ENCODE measurements at places on chromosomes 7 and 10. TPM values are rescaled to one million over a fixed set of nuclear protein-coding genes. Genes with fewer than 3 reads are reported as not detected.
A peak's percentile ranks its signal among the peaks of the same experiment; 100 is the strongest.

DNA sequence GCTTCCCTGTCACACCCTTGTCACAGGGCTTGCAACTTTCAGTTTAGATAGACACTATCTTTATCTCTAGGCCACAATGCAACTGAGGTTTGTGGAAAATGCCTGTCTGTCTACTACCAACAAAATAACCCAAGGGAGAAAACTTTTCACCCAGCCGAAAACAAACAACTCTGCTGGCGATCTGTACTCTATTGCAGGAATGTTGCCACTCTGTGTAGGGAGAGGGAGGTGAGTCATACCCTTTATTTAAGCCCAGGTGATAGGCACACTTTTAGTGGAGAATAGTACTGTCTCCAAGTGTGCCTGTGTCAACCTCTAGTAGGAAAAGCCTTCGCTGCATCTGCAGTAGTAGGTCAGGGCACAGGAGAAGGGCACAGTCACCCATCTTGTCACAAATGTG lies 108.3 kb downstream of the SLC25A40 start:
- DNase-seq: no peak

DNA sequence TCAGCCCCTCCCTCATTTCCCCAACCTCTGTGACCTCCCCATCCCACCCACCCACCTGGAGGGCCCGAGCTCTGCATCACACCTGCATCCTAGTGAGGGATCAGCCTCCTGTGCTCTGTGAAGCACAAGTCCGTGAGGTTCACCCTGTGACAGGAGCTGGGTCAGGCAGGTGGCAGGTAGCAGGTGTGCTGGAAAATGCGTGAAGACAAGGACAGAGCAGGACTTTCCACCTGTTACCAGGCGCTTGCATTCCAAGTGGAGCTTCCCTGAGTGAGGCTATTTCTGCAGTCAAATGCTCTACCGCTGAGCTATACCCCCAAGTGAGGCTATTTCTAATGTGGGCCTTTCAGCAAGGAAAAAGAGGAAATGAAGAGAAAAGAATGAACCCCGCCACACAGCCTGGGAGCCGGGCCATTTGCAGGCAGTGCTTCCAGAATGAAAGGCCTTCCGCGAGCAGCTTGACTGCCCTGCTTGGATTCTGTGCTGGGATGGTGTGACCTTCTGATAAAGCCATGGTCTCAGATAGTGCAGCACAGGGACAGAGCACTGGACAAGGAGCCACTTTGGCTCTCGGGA lies 13.3 kb upstream of the CPXM2 start:
- no peak for DNase-seq

DNA sequence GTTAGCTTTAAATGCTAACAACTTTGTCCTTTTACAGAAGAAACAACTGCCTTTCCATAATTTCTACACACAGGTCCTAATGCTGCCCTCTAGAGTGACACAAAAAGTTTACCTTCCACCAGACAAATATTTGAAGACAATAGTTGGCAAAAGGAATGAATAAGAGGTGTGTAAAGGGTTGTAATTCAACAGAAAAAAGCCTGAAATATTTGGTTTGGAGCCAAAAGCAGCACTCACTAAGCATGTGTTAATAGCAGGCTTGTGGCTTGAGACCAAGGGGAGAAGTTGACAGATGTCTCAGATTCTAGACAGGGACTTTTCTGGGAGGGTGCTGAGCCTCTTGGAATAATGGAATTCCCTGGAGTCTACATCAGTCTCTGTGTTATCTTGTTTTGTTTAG lies 156.2 kb upstream of the GALNT17 start:
- no peak for DNase-seq

Gene SYNPO2L
- total RNA-seq: 2.3 TPM

GRCh38 chr7:23356168-23356567 lies 57.0 kb downstream of the MALSU1 start:
- no peak for DNase-seq

Gene WDR86
- total RNA-seq: not detected

Gene FGFR2
- total RNA-seq: 0.15 TPM

Gene ATOH7
- total RNA-seq: not detected

Gene CYP3A7
- total RNA-seq: not detected

GRCh38 chr10:110802551-110803238 lies 69.0 kb upstream of the PDCD4 start:
- peak; percentile 85 for DNase-seq

Gene GDF10
- not detected for total RNA-seq

Gene ANXA11
- total RNA-seq: 100 TPM

GRCh38 chr10:100999742-101000126 lies at the start of gene LZTS2:
LZTS2 (plus strand) TSS chr10:100999808; CDS start chr10:101002539, 2,731 bp downstream.
- no peak for DNase-seq

- no peak for DNase-seq
These were observed 90.1 kb upstream of the NANOS1 start for GRCh38 chr10:118939211-118940007.

GRCh38 chr7:18353339-18353738 lies 142.2 kb upstream of the HDAC9 start:
- no peak for DNase-seq

DNA sequence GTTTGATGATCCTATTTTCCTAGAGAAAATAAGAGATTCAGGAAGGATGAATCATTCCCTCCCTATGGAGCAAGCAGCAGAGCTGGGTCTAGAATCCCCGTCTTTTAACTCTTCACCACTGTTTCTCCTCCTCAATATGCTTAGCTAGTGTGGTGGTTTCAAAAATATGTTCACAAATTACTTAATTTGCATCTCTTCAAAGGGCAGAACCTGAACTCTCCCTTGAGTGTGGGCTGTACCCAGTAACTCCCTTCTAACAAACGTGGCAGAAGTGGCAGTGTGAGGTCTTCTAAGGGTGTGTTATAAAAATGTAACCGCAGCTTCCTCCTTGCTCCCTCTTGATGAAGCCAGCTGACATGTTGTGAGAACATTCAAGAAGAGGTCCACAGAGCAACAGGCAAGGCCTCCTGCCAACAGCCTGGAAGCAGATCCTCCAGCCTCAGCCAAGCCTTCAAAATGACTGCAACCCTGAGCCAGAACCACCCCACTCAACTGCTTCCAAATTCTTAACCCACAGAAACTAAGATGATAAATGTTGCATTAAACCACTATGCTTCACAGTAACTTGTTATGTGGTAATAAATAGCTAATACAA lies 36.6 kb downstream of the SRPK2 start:
- DNase-seq: peak; percentile 93

DNA sequence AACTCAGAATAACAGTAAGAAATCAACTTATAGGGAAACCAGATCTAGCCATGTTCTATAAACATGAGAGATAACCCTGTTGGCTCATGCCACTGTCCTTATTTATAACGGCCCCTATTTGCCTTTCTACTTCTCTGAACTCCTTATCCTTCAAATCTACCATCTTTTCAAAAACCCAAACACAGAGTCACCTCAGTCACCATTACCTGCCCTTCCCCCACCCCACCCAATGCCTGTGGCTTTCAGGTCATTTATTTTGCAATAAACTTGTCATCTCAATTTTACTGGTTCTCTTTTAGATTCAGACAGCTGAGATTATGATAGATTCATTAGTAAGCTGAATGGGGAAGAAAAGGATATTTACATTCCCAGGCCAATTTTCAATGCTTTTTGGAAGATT lies 53.6 kb downstream of the KMT2C start:
- DNase-seq: no peak

Gene HECW1
- 0.21 TPM for total RNA-seq

GRCh38 chr10:51217505-51217904 lies 143.2 kb downstream of the PRKG1 start:
- DNase-seq: no peak

GRCh38 chr7:157892751-157893523 lies 556.1 kb downstream of the DNAJB6 start:
- DNase-seq: no peak

Gene RAB19
- total RNA-seq: 0.35 TPM

DNA sequence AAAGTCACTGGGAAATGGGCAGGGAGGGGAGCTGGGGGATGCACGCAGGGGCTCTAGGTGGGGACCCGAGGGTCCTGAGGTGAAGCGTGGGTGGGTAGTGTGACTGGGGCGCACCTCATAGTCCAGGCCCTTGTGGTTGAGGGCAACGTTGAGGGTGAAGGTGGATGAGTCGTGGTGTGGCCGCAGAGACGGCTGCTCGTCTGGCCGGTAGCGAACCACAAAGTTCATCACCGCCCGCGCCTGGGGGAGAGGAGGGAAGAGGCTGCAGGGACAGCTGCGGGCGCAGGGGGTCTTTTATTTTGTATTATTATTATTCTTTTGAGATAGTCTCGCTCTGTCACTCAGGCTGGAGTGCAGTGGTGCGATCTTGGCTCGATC lies 5.8 kb upstream of the MOGAT3 start:
- no peak for DNase-seq

Gene PTF1A
- total RNA-seq: not detected

GRCh38 chr7:148543-148931 lies 43.8 kb upstream of the FAM20C start:
- no peak for DNase-seq

Gene LIPJ
- total RNA-seq: 0.11 TPM

GRCh38 chr10:29328983-29329382 lies 40.1 kb downstream of the LYZL1 start:
- no peak for DNase-seq

GRCh38 chr10:33136271-33136670 lies 178.2 kb upstream of the ITGB1 start:
- peak; percentile 32 for DNase-seq

DNA sequence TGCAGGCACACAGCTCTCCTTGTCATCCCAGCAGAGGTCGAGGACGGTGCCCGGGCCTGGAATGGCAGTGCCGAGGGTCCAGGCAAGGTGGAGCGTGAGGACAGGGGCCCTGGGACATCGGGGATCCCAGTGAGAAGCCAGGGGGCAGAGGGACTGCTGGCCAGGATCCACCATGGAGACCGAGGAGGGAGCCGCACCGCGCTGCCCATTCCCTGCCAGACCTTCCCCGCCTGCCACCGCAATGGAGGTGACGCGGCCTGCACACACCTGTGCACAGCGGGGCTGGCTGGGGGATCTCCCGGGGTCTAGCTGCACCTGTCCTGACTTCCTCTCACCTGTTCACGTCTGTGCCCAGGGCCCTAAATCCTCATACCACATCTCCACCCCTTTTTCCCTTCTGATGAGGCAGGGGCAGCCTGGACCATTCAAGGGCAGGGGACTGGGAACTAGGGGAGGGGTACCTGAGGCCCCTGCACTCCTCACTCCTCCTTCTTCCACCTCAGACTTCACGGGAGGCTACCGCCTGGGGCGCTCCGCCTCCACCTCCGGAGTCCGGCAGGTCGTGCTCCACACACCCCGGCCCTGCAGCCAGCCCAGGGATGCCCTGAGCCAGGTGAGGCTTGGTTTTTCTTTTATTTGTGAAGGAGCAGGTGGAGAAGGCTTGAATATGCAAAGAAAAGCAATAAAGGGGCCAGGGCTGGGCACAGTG lies 6.9 kb downstream of the NYAP1 start:
- DNase-seq: no peak

DNA sequence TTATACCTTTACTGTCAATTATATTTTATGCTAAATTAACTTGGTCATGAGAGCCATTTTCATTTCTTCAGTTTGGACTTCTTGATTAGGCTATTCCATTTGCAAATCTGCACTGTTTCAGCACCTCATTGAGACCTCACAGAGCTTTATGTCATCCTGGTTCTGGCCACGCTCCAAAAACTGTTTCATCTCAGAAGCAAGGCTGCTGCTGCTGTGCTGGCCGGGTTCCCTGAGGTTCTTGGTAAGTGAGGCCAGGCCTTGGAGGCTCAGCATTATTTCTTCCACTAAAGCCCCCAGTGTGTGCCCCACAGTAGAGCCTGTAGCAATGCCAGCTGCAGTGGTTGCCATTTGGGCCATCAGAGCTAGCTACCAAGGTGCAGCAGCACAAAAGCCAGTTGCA lies 7.8 kb upstream of the ZNF485 start:
- DNase-seq: no peak

DNA sequence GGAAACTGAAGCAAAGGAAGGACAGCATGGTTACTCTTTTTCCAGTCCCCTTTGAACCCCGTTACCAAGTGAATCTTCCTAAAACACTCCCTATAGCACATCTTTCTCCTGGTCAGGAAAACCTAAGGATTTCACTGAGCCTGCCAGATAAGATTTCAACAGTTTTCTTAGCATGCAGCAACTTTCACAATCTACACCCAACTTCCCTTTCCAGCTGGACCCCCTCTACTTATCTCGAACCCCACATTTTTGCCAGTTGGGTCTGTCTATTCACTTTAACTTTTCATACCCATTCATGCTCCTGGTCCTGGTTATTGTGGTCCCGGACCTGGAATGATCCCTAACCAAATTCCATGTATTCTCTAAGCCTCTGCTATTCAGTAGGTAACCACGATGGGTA lies 14.9 kb upstream of the CPVL start:
- no peak for DNase-seq

DNA sequence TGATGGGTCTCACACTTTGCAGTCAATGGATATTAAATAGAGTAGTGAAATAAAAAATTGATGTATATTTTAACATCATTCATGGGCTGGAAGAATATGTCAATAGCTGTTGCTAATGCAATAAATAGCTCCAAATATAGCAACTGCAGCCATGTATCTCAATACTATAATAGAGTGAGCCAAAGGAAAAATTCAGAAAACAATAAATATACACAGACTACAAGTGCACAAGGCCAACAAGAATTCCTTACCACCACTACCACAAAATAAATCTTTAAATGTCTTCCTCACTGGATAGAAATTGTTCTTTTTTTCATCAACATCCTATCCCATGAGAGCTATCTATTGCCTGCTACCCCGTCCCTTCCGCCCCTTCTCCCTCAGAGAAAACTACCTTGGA lies 113.1 kb upstream of the TRIM24 start:
- no peak for DNase-seq
